NCI-H774 (cell line): ENCODE measurements at places on chromosomes 2 and 18.

GRCh38 chr18:14031053-14031452 lies 101.2 kb downstream of the ZNF519 start:
- DNase-seq: no peak

GRCh38 chr2:122414902-122415301 lies 659.5 kb downstream of the TSN start:
- no peak for DNase-seq

- no peak for DNase-seq
These were observed 43.4 kb upstream of the OTOF start for GRCh38 chr2:26521054-26521912.

- DNase-seq: no peak
These were observed 111.2 kb downstream of the TFCP2L1 start for GRCh38 chr2:121173806-121174205.

DNA sequence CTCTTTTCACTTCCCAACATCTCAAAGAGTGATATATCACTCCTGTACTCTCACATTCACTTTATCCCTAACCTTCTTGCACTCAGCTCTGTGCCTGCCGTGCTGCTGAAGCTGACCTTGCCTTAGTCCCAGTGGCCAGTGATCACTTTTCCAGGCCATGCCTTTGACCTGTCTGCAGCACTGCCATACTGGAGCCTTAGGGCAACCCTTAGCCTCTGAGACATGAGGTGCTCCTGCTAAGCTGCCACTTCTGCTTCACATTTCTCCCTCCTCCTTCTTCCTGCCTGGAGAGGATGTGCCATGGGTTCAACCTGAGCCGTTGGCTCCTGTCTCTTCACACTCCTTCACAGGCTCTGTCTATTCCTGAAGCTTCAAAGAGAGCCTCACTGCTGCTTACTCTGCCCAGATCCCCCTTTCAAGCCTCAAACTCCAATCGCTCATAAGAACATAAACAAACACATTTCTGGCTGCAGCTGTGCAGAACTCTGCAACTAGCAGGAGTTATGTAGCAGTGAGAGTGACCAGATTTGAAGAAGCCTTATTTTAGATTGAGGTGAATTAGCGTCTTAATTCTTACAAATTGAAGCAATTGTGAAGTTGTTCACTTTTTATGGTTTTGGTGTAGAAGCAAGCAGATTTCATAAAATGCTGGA lies 716.2 kb upstream of the FANCL start:
- DNase-seq: no peak

- no peak for DNase-seq
These were observed 498.6 kb downstream of the CCDC85A start for GRCh38 chr2:56682397-56682760.

- DNase-seq: no peak
These were observed 4.5 kb upstream of the C18orf32 start for GRCh38 chr18:49491534-49491856.

DNA sequence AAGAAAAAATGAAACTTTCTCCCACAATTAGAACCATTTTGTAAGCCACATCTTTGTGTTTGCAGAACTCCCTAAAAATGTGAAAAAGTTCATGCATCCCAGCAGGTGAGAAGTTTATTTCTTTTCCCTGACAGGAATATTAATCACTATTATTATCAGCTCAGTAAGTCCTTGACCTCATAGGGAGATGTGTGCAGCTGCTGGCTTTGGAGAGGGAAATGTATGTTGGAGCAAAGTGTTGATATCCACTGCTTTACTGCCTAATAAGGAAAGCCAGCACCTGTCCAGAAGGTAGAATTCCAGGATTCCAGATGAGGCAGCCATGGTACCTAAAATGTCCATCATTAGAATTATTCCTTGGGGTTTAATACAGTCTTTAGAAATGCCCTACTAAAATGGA lies 35.8 kb upstream of the CCNT2 start:
- DNase-seq: peak; percentile 13

DNA sequence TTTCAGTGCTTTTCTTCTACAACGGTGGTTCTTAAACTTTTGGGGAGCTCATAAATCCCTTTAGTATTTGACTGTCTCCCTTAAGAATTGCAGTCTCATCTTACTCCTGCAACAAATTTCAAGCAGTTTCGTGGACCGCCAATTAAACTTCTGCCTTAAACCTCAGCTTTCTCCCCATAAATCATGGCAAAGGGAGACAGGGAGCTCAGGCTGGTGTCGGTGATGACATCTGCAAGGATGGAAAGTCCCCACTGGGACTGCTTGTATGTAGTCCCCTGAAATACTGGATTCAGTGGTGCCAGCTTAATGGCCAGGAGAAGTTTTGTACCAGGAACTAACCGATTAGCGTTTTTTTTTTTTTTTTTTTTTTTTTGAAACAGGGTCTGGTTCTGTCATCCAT lies 148.7 kb upstream of the ITGA6 start:
- DNase-seq: no peak

DNA sequence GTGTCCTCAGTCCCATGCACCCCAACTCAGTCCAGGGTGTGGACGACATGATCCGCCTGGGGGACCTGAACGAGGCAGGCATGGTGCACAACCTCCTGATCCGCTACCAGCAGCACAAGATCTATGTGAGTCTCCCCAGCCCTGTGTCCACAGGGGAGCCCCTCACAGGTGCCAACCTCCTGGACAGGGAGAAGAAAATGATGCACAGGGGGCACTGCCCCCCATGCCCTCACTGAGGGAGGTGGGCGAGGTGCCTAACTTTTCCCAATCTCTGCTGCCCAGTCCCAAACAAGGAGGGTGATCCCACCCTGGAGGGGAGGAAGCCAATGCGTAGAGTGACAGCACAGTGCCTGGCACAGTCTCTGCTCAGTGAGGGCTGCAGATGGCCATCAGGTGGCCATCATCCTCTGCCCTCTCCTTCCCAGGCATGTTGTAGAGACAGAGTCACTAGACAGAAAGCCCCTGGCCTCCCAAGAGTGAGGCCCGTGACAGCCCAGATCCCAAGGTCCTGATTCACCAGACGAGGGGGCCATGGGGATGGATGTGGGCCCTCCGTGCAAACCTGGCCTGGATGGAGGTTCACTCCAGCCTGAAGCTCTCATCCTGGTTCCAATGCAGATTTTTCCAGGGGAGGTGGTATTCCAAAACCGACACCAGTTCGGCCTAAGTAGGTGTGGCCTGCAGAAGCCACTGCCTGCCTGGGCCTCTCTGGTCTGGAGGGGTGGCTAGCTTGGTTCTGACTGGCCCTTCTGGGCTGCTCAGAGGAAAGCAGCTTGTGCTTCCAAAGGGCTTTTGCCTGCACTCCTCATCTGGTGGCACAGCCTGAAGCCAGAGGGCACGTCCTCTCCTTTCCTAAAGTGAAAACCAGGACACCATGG lies 30.0 kb downstream of the MYO7B start:
- no peak for DNase-seq

DNA sequence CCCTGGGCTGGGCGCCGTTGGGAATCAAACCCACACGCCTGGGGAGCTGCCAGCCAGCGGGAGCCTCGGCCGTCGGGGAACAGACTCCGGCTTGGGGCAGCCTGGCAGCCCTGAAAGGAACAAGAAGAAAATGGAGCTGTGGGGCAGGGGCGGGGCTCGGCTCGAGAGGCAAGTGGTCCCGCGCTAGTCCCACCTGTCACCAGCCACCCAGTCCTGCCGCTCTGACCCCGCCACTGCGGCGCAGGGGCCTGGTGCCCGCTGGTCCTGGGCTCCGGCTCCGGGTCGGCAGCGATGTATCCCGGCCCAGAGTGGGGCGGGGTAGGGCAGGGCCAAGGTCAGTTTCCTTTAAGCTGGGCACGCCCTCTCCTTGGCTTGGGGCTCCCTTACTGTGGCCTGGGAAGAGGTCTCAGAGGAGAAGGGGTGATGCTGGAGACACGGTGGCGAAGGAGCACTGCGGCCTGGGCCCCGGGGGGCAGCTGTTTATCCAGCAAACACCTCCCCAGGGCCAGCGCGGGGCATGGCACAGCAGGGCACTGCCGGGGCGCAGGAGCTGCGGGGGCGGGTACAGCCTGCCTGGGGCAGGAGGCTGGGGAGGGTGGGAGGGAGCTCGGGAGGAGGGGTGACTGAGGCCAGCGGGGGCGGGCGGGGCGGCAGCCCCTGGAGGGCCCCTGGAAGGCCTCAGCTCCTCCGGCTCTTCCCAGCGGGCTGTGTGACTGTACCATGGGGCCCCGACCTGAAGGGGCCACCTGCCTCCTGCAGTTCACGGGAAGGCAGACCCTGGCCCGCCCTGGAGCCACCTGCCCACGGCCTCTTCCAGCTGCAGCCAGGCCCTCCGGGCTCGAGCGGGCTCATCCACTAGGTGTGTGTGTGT lies 15.6 kb downstream of the ODC1 start:
- no peak for DNase-seq

- no peak for DNase-seq
These were observed 26.6 kb upstream of the SEH1L start for GRCh38 chr18:12921178-12921577.

DNA sequence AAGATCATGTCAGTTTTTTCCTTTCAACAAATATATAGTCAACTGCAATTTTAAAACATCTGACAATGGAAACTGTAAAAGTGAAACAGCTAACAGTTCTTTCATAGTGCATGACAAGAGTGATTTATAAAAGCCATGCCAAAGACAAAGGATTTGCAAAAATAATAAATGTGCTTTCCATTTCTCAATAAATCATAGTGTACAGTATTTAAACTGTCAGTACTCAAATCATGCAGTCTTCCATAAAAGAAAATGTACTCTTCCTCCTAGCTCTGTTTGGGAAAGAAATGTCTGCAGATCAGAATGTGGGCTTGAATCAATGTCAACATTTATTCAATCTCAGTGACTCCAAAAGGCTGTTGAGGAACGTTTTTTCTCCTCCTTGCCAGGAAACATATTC lies 131.7 kb upstream of the PDE1A start:
- DNase-seq: no peak

- no peak for DNase-seq
These were observed 610.2 kb downstream of the DSC3 start for GRCh38 chr18:30432349-30432748.

- no peak for DNase-seq
These were observed 125.4 kb upstream of the RNF152 start for GRCh38 chr18:62018034-62018758.

DNA sequence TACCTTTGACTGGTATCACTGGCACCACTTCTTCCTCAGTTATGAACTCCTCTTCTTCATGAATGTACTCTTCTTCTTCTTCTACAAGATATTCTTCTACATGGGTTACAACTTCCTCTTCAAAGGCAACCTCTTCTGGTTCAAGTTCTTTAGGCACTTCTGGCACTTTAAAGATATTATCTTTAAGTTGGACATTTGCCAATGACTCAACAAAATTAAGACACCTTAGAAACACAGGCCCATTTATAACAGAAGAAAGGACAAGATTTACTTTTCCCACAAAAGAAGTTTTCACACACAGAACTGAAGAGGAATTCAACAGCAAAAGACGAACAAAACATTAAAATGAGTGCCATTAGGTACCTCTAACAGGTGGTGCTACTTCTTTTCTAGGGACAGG lies 127.3 kb downstream of the TTN start:
- no peak for DNase-seq

GRCh38 chr2:237196866-237197618 lies 111.4 kb downstream of the COPS8 start:
- peak; percentile 18 for DNase-seq

GRCh38 chr18:70620837-70621612 lies 332.2 kb downstream of the SOCS6 start:
- DNase-seq: no peak

GRCh38 chr2:152456262-152456661 lies 121.3 kb downstream of the FMNL2 start:
- no peak for DNase-seq

GRCh38 chr2:232588680-232589585 lies 38.4 kb downstream of the EIF4E2 start:
- no peak for DNase-seq

DNA sequence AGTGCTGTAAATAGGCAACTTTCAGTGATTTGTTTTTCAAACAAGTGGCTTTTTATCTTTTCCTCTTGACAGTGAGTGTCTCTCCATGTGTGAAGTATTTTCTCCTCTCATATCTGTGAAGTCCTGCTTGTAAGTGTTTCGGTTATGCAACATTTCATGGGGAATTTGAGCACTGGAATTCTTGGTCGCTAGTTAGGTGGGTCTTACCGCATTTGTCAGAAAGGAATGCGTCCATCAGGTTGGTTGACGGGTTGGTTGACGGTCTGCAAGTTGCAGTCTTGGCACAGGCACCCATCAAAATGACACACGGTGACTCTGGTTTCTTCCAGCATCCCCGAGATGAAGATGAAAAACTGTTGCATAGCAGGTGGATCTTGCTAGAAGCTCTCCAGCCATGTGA lies 109.8 kb downstream of the AGAP1 start:
- DNase-seq: no peak

DNA sequence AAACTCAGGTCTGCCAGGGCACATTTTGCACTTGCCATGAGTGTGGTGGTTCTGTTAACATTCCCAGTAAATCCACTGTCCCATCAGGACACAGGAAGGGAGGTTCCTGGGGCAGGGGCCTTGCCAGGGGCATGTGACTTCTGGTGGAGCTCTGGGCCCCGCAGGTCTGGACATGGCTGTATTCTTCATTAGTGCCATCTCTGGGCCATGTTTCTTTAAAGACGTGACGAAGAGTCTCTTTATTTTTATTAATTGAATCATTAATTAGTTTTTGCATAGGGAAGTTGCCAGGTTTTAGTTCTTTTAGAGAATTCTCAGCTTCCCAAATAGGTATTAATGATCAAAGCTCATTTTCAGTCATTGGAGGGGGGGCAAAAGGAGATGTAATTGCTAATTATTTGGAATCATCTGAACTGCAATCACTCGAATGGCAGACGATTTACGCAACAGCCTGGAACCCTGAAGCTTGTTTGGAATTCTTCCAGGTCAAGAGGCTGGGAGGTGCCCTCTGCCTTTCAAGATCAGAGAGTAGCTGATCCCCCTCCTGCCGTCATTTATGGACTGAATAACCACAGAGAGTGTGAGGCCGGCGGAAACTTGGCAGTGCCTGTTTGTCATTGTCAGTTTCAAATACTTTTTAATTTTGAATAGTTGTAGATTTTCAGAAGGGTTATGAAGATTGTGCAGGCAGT lies 106.2 kb downstream of the RTP5 start:
- DNase-seq: no peak

DNA sequence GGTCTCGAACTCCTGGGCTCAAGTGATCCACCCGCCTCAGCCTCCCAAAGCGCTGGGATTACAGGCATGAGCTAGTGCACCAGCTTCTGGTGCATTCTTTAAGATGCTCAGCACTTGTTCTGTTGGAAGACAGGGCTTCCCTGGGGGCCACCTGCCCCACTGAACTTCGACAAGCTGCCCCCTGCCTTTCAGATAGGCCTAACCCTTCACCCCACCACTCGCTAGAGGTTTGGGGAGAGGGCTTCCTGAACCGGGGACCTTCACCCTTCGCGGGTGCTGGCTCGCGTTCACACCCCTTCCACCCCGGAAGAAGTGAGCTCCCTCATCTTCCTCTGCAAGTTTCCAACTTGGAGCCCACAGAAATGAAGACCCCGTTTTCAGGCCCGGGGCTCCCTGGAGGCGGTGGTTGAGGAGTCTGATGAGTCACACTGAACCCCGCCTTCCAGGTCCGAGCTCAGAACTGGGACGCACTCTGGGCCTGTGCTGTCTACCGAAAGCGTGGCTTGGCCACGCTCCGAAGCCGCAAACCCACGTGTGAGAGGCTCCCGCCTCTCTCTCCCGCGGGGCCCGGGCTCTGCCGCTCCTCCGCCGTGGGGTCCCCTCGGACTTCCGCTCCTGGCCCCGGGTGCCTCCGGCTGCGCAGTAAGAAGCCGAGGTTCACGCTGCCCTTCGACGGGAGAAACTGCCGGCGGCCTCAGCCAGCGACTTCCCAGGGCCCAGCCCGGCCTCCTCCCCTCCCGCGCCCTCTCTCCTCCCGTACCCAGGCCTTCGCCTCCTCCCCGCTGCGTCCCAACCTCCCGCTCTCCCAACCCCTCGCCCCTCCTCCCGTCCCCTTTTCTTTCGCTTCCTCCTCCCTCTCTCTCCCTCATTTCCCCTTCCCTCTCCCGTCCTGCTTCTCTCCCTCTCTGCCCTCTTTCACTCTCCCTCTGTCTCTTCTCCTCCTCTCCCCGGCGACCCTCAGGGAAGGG lies 47.5 kb upstream of the SP3 start:
- no peak for DNase-seq
